ENCODE measurements at places on chromosomes 5 and 9. TPM values are rescaled to one million over a fixed set of nuclear protein-coding genes. Genes with fewer than 3 reads are reported as not detected.

Gene CDH18
- 0.55 TPM for polyA plus RNA-seq

Gene GARIN3
- polyA plus RNA-seq = not detected

Gene PTPN3
- polyA plus RNA-seq = 59.7 TPM

Gene ROR2
- 17.4 TPM for polyA plus RNA-seq

Gene NRARP
- 7.7 TPM for polyA plus RNA-seq

Gene C9orf50
- polyA plus RNA-seq = 0.69 TPM

Measured in renal cortex interstitium (tissue), 15 donors.